Fibroblast of pulmonary artery (primary cell): ENCODE measurements at places on chromosomes 12 and 14.

GRCh38 chr14:60064491-60065072, 27.1 kb upstream of the PCNX4 start:
- DNase-seq, result peak; percentile 72

- no peak for DNase-seq
Observed at GRCh38 chr14:22476005-22476751, 112.8 kb downstream of the DAD1 start.

DNA sequence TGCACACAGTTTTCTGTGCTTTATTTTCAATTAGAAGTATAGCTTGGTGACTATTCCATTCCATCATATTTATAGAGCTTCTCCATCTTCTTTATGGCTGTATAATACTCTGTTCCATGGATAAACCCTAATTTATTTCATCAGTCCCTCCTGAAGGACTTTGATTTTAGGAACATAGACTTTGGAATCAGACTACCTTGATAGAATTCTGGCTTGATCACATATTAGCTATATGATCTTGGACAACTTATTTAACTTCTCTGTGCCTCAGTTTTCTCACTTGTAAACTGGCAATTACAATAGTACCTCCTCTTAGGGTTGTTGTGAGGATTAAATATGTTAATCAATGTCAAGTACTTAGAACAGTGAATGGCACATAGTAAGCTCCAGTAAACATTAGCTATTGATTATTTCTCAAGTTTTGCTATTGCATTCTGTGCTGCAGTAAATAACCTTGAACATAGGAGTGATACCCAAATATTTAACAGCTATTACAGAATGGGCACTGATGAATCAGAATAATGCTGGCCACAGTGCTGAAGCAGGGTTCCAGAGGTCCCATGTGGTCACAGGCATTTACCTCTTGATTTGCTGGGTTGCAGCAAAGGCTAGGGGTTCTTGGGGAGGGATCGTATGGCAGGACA, 12.2 kb upstream of the NR1H4 start:
- DNase-seq, result no peak

GRCh38 chr12:70463997-70464396, 97.9 kb downstream of the KCNMB4 start:
- DNase-seq, result no peak

DNA sequence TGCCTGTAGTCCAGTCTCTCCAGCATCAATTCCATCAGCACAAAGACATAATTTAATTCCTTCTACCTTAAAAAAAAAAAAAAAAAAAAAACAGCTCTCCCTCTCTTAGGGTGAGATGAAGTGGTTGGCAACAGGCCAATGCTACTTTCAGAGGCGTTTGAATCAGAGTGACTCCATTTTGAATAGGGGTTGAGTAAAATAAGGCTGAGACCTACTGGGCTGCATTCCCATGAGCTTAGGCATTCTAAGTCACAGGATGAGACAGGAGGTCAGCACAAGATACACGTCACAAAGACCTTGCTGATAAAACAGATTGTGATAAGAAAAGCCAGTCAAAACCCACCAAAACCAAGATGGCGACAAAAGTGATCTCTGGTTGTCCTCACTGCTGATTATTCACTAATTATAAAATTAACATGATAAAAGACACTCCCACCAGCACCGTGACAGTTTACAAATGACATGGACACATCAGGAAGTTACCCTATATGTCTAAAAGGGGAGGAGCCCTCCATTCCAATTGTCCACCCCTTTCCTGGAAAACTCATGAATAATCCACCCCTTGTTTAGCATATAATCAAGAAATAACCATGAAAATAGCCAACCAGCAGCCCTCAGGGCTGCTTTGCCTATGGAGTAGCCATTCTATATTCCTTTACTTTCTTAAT, 6.9 kb upstream of the TCL1B start:
- DNase-seq, result no peak

DNA sequence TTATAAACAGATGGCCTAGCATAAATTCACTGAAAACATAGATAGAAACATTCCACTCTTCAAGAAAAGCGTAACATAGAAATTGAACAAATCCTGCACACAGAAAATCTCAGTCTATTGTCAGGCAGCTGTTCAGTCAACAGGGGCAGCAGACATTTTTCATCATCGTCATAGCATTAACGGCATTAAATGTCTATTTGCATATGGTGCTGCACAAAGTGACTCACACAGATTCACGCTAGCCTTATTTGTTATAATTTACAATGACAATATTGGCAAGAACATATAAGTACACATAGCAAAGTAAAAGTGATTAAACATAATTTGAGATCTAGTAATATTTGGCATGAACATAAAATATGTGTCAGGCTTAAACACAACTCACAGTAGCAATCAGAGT, 95.7 kb downstream of the CEP128 start:
- DNase-seq, result no peak

- peak; percentile 25 for DNase-seq
Observed at GRCh38 chr12:51171884-51172514, 936 bp downstream of the TFCP2 start.
